GDM1 (cell line): ENCODE measurements at places on chromosomes 3 and 15.

- no peak for DNase-seq
Measured at GRCh38 chr15:66144978-66145725, 108.4 kb downstream of the MEGF11 start.

- no peak for DNase-seq
Measured at GRCh38 chr3:29463304-29463703, 182.4 kb downstream of the RBMS3 start.

GRCh38 chr3:115512565-115513415 lies 110.5 kb upstream of the GAP43 start:
- DNase-seq, result no peak

DNA sequence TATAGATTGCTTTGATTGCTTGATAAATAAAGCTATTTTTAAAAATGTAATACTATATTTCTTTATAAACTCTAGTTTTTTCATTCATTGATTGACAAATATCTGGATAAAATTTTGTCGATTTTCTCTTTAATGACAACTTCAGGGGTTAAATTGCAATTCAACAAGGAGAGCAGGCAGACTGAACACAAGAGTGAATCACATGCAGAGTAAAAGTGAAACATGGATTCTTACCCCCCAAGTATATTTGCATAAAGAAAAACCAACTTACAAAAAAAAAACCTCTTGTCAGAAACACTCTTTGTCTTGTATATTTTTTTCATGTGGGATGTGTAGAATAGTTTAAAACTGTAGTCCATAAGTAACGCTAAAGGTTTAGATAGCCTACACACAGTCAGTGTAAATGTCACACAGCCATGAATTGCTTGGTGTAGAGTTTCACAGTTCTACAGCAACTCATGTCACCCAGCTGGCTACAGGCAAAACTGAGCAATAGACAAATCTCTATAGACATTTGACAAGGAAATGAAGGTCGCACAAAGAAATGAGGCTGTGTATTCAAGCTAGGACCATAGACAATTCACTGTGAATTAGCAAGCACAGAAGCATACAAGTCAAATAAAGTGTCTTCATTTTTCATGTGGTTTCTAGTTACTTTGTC lies 141.6 kb downstream of the THRB start:
- DNase-seq, result no peak

- no peak for DNase-seq
Measured at GRCh38 chr3:4355401-4356219, 52.4 kb downstream of the SETMAR start.

GRCh38 chr3:13550423-13550690 lies 1.4 kb downstream of the FBLN2 start:
- DNase-seq, result no peak

DNA sequence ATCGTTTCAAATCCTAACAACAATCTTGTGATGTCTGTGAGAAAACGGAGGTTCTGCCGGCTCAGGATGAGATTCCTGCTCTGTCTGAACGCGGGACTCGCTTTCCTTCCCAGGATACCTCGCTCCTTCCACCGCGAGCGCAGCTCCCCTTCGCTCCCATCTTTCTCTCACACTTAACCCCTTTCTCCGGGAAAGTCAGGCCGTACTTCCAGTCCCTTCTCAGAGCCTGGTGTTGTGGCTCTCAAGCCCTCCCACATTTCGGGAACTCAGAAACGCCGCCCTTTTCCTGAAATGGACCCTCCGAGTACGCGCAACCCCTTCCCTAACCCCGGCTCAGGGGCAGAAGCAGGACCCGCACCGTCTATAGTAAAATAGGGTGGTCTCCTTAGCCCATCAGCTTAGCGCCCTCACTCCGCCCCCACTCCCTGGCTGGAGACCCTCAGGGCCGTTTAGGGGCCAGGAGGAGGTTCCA lies 378 bp upstream of the FEM1B start:
- DNase-seq, result peak; percentile 78

GRCh38 chr15:69548395-69549180 lies 96.0 kb downstream of the RPLP1 start:
- DNase-seq, result no peak

- DNase-seq, result no peak
Measured at GRCh38 chr15:57196865-57197264, 179.4 kb upstream of the CGNL1 start.

DNA sequence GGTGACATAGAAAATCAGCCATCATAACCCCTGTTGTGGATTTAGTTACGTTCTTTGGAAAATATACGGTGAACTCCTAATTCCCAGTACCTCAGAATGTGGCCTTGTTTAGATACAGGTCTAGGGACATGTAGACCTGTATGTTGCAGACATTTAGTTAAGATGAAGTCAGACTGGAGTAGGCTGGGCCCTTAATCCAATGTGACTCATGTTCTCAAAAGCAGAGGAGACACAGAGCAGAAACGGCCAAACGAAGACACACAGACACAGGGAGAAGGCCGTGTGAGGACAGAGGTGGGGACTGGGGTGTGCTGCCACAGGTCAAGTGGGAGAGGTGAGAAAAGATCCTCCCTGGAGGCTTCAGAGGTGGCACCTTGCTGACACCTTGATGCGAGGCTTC lies 119.0 kb upstream of the PROK2 start:
- no peak for DNase-seq

DNA sequence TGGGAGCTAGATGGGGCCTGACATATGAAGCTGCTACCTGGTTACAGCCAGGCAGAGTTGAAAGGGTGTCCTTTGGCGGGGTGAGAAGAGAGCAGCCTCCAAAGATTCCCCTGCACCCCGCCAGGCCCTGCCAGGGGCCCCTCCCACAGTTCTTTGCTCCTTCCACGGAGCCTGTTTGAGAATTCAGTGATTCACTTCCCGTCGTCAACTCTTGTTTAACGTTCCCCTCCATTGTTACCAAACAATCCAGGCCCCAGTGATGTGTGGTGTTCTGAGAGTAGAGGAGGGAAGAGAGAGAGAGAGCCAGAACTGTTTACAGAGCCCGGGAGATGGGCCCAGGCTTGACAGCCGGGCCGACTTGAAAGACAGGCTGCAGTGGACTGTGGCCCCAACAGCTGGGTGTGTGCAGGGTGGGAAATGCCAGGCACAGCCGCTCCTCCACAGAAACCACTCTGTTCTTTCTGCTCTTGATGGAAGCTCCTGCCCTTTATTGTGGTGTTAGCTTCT lies 81.5 kb downstream of the SMAD3 start:
- no peak for DNase-seq

- no peak for DNase-seq
Measured at GRCh38 chr3:127960421-127960965, 45.5 kb downstream of the KBTBD12 start.

DNA sequence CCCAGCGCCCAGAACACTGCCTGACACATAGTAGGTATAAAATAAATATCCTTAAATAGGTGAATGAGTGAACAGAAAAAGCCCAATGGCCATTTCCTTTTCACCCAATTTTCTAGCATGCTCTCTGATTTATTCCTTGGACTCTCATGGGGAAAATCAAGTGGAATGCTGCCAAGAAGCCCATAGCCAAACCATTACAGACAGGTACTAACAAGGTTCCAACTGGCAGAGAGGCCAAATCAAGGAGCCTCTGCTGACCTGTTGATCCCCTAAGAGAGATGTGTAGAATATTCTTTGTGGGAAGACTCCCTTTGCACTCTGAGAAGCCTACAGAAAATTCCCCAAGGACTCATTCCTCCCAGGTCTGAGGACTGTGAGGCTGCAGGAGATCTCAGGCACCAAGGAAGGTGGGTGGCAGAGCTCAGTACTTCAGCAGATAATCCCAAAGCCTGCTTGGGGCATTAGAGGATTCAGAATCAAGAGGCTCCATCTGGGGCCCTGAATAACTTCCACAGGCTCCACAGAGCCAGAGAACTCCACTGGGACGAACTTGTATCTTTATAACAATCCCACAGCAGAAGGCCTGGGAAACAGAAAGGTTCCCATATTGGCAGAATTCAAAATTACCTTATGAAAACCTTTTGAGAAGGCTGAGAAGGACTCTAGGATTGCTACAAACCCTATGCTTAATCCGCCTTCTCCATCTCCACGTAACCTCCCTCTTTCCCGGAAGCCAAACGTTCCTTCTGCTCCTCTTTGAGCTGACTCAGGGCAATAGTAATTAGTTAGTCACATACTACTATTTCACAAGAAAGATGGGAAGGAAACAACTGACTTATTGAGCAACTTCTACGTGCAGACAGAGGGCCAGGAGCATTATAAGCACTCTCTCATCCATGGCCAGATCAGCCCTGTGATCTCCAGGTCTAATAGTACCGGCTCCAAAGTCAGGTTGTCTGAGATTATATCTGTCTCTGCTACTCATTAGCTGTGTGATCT lies 34.5 kb downstream of the PRICKLE2 start:
- no peak for DNase-seq

GRCh38 chr15:81754078-81754477 lies 291.7 kb downstream of the MEX3B start:
- DNase-seq, result no peak

- no peak for DNase-seq
Measured at GRCh38 chr3:179973931-179974361, 62.8 kb downstream of the PEX5L start.

- DNase-seq, result peak; percentile 56
Measured at GRCh38 chr15:70257573-70258248, 160.0 kb upstream of the TLE3 start.

- DNase-seq, result no peak
Measured at GRCh38 chr3:173249457-173249856, 108.4 kb upstream of the SPATA16 start.

DNA sequence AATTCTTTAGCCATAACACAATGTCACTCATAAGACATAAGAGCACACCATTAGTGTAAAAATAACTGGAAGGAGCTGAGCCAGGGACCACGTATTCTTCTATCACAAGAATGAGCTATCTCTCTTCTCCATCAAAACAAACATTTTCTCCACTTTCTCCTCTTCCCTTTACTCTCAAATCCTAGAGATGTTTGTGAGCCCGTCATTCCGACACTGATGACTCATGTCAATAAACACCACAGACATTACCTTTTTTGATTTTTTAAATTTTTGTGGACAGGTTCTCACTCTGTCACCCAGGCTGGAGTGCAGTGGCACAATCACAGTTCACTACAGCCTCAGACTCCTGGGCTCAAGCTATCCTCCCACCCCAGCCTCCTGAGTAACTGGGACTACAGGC lies 86.6 kb downstream of the MEX3B start:
- DNase-seq, result no peak
